ENCODE measurements at places on chromosomes 12 and 14.

DNA sequence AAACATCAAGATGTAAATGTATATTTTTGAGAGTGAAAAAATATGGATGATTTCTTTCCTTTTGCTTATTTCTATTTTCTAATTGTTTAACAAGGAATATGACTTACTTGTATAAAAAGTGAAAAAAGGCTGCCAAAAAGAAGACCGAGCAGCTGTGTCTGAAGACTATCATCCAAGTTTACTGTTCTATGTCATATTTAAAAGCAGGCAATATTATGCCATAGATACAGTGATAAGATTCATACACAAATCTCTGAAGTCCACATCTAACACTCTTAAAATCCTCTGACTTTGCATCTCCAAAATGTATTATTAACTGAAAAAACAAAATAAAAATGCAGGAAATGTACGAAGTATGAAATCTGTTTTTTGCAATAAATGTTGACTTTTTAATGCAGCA lies 109.1 kb downstream of the SEC23A start:
- no peak for DNase-seq

- no peak for DNase-seq
Observed at GRCh38 chr12:3945671-3946070, 72.5 kb upstream of the PARP11 start.

DNA sequence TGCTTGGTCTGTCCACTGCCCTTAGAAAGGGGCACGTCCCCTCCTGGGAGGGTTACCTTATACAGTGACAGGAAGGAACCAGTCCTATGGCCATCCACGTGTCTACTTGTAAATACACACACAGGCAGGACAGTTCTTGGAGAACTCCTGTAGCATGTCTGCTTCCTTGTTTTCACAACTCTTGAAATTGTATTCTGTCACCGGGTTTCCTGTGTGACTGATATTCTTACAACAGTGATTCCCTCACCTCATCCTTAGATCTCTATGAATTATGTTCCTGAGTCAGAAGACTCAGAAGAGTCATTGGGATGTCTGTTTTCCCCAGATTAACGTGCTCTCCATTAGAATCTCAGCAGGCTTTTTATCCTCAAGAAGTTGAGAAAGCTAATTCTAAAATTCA lies 44.1 kb upstream of the DYNC1H1 start:
- DNase-seq = no peak

GRCh38 chr12:40668099-40668529 lies 24.1 kb upstream of the CNTN1 start:
- DNase-seq = no peak

DNA sequence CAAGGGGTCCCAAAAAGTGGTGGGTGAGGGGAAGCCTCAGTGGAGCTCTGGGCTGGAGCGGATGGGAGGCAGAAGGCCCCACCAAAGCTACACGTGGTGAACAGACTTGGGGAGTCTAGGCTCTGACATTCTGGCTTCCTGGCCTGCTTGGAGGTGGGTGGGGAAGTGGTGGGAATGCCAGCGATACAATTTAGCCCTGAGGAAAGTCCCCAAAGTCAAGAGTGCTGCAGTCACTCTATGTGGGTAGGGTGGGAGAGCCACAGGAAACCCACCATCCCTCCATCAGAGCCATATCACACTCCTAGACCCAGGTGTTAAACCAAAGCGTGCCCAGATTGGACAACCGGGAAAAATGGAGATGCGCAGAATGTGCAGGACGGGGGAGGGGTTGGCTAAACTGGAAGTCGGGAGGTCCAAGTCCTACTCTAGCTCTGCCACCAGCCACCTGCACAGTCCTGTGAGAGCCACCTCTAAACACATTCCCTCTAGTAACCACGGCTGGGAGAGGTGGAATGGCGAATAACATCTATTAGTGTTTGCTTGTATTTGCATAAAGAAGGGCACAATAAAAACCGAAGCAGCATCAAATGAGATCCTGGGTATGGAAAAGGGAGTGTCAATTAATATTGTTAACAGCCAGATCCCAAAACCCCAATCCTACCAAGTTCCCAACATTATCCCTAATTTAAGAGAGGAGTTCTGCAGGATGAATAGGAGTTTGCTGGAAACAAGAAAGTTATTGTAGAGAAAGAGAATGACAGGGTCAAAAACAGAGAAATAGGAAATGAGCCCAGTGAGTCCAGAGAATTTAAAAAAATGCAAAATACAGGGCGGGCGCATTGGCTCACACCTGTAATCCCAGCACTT lies 14.0 kb upstream of the CD9 start:
- no peak for DNase-seq

- peak; percentile 67 for DNase-seq
Observed at GRCh38 chr12:10673659-10674384, at the start of gene STYK1. Gene STYK1, minus strand, starts transcription at chr12:10674052. Its CDS starts 39,434 bp downstream, at chr12:10634618.

GRCh38 chr14:103007555-103007954 lies 49.8 kb downstream of the CDC42BPB start:
- DNase-seq = no peak

- no peak for DNase-seq
Observed at GRCh38 chr12:124443931-124444712, 123.3 kb downstream of the NCOR2 start.

GRCh38 chr12:118979763-118980406 lies 1.5 kb upstream of the SRRM4 start:
- no peak for DNase-seq

DNA sequence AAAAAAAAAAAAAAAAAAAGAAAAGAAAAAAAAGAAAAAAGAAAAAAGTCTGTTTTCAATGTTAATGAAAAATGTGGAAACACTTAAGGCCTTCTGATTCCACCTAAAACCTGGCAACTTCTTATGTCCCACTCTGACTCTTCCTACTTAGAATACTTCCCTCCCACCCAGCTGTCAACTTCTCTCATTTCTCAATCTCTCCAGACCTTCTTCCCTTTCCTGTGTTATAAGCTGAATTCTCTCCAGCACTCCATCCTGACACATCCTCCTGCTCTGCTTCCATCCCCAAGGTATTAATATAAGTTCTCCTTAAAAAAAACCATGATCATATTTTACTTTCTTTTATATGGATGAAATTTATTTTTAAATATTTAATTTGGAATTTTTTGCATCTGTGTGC lies 20.3 kb upstream of the TMTC1 start:
- no peak for DNase-seq

- DNase-seq = no peak
Observed at GRCh38 chr12:59717436-59717835, 121.6 kb downstream of the SLC16A7 start.

DNA sequence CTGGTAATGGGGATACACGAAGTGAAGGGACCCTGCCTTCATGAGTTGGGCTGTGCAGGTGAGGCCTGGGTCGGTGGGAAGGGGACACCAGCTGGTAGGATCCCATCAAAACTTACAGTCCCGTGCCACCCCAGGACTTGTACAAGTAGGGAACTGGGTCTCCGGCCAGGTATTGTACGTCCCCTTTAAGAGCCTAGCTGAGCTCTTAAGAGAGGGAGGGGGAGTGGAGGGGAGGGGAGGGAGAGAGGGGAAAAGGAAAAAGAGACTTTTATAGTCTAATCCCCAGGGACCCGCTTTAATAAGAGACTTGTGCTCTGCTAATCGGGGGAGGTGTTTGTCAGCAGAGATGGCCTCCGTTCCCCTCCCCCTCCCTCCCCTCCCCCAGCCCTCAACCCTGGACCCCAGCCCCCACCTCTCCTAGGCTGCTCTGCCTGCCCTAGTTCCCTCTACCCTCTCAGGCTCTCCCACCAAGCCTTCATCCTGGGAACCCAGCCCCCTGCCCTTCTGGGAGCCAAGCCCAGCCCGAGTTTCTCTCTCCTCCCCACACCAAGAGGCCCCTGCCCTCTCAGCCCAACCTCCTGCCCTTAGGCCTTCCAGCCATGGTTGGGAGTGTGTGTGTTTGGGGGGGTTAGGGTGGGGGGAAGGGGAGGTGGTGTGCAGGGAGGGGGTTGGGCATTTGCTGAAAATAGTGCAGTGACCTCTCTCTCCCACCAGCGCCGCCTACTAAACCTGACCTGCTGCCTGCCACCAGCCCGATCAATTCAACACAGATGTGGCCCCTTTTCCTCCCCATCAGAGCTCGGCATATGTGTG lies 2.6 kb downstream of the GDF11 start:
- no peak for DNase-seq

GRCh38 chr12:26523708-26524150 lies 309.3 kb downstream of the ITPR2 start:
- DNase-seq = no peak

GRCh38 chr12:77345336-77345735 lies 280.0 kb upstream of the E2F7 start:
- no peak for DNase-seq

DNA sequence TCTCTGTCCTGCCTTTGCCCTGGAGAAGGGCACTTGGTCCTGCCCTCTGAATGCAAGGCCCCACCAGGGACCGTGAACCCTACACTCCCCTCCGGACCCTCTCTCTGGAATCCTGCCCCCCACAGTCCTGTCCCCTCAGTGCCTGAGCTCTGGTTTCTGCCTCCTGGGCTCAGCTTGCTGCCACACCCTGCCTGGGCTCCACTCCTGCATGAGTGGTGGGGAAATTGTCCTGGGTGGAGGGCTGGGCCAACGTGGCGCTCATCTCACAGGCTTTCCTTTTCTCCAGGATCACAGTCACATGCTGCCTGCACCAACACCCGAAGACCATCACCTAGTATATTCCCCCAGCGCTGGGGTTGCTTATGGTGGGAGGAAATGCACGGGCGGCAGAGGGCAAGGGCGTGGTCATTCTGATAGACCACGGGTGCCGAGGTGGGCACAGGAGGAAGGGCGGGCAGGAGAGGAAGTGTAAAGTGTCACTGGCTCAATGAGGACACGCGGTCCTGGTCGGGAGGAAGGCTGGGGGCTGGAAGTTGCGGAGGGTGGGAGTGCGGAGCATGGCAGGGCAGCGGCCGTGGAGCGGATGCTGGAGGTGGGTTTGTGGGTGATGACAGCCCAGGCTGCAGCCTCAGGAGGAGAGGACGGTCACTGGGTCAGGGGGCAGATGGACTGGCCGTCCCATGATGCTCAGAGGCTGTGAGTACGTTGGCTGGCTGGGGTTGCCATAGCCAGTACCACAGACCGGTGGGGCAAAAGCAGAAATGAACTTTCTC lies 99.5 kb downstream of the KIF26A start:
- DNase-seq = no peak

GRCh38 chr12:92178340-92178739 lies 32.7 kb upstream of the BTG1 start:
- DNase-seq = no peak

DNA sequence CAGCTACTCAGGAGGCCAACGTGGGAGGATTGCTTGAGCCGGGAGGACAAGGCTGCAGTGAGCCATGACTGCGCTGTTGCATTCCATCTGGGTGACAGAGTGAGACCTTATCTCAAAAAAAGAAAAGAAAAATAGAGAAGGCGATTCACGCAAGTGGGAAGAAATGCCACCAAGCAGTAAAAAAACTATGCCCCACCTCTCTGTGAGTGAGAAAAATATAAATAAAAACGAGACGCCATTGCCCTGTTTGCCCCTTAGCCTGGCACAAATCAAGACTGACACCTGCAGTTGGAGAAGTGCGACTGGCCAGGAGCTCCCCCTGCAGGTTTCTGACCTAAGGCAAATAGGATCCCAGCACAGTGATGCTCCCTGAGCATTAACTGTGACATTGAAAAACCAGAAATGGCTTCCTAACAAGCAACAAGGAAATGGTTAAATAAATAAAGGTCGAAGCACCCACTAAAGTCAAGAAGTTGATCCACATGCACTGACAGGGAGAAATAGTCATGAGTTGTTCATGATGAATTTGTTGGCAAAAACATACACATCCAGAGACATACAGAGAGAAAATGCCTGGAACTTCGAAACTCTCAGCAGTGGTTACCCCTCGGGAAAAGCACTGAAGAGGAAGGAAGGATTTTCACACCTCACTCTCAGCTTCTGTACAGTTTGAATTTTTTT lies 21.1 kb downstream of the GSC start:
- DNase-seq = no peak

- DNase-seq = peak; percentile 52
Observed at GRCh38 chr12:123533672-123534643, at the start of gene RILPL1. Gene RILPL1, minus strand, starts transcription at chr12:123533719. Its CDS starts 237 bp downstream, at chr12:123533482.

DNA sequence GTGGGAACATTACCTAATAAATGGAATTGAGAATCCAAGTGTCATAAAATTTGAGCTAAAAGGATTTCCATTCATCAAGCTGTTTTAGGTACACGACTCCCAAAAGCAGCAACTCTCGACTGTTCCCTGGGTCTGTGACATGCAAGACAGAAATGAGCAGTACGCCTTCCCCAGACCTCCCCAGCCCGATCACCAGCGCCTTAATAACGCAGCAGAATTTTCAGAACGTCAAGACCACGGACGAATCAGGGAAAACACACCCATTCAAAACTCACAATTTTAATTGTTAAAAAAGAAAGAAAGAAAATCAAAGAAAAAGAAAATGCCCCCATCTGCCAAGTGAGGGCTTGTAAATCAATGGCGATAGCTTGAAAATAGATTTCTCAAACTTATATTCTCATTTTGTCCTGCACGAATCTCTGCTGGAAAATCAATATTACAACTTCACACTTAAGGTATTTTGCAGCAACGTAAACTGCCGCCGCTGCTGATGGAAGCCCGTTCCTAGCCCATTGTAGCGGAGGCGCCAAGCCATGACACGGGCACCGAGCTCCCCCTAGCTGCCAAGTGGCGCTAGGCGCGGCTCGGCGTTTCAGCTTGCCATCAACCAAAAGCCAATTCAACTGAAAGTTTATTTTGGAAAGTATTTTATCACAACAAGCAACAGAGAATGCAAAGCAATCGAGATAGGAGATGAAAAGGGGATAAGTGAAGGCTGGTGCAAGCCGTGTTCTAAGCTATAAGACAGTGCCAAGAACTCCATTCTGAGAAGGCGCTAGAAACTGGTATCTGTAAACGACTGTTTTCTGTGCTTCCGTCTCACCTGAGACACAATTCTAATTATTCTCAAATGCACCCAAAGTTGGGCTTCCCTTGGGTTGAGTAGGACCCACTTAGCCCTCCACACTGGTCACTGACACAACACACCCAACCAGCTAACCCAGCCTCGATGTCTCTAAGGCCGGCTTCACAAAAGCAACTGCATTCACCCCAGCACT lies 5.5 kb downstream of the BCL11B start:
- peak; percentile 92 for DNase-seq

- DNase-seq = no peak
Observed at GRCh38 chr12:21993438-21993981, 52.3 kb upstream of the ABCC9 start.

- no peak for DNase-seq
Observed at GRCh38 chr12:45050751-45051571, at the start of gene DBX2. Gene DBX2, minus strand, starts transcription at chr12:45051099. Its CDS starts 172 bp downstream, at chr12:45050927.

DNA sequence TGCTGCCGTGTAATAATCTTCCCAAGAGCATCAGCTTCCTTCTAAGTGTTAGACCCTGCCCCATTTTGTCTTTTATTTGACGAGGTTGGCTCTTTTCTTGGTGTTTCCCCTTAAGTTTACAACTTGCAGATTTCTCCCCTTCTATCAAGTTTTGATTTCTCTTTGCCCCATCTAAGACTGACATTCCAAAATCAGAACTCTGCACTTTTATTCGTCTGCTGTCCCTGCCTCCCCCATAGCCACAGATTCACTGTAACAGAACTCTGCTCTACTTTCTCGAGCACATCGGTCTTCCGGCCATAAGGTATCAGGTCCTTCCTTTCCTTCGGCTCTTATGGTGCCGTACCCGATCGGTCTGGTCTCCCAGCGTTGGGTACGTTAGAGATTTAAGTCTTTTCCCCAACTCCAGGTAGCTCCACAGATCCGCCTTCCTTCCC lies 563 bp downstream of the DCP1B start:
- DNase-seq = no peak
